Neural cell (in vitro differentiated cells): ENCODE measurements at places on chromosomes 1 and 21. TPM values are rescaled to one million over a fixed set of nuclear protein-coding genes. Genes with fewer than 3 reads are reported as not detected.

The ALPL gene
- 0.42 and 3.4 TPM in 2 replicates for polyA plus RNA-seq

The OR14K1 gene
- not detected in 2 replicates for polyA plus RNA-seq

The TP73 gene
- polyA plus RNA-seq: not detected in 2 replicates

The FCRL2 gene
- not detected in 2 replicates for polyA plus RNA-seq

The AJAP1 gene
- polyA plus RNA-seq: 7.9 and 11.0 TPM in 2 replicates

The GNAT2 gene
- 1.5 TPM in 1 of 2 replicates, not detected in the other for polyA plus RNA-seq

The MYOC gene
- not detected in 2 replicates for polyA plus RNA-seq

The HYI gene
- 14.8 and 20.2 TPM in 2 replicates for polyA plus RNA-seq

The HORMAD1 gene
- 0.34 TPM in 1 of 2 replicates, not detected in the other for polyA plus RNA-seq

The INAVA gene
- 1.3 and 3.1 TPM in 2 replicates for polyA plus RNA-seq

The NTMT2 gene
- polyA plus RNA-seq: 0.27 and 0.44 TPM in 2 replicates

The DPH2 gene
- 26.0 and 29.2 TPM in 2 replicates for polyA plus RNA-seq

The KCNE1 gene
- polyA plus RNA-seq: 0.12 TPM in 1 of 2 replicates, not detected in the other

The ITSN1 gene
- 35.1 and 48.9 TPM in 2 replicates for polyA plus RNA-seq

The ARID4B gene
- 43.7 and 49.3 TPM in 2 replicates for polyA plus RNA-seq

The TRABD2B gene
- 0.02 TPM in 1 of 2 replicates, not detected in the other for polyA plus RNA-seq

The TRIM17 gene
- polyA plus RNA-seq: 0.14 TPM in 1 of 2 replicates, not detected in the other

The TESK2 gene
- 0.50 and 0.51 TPM in 2 replicates for polyA plus RNA-seq

The FAM72A gene
- polyA plus RNA-seq: 2.2 and 4.1 TPM in 2 replicates

The ADCY10 gene
- polyA plus RNA-seq: 0.09 and 0.22 TPM in 2 replicates

The PPIAL4G gene
- polyA plus RNA-seq: not detected in 2 replicates

The GJC2 gene
- 1.7 and 2.3 TPM in 2 replicates for polyA plus RNA-seq

The TNFRSF8 gene
- polyA plus RNA-seq: not detected in 2 replicates

The SYT14 gene
- 20.1 and 21.9 TPM in 2 replicates for polyA plus RNA-seq

The TIE1 gene
- not detected in 2 replicates for polyA plus RNA-seq

The DNMT3L gene
- not detected in 2 replicates for polyA plus RNA-seq

The LRRC38 gene
- not detected in 2 replicates for polyA plus RNA-seq

The PLA2G2D gene
- polyA plus RNA-seq: not detected in 2 replicates

The LCE1E gene
- not detected in 2 replicates for polyA plus RNA-seq

The NRIP1 gene
- 48.2 and 48.4 TPM in 2 replicates for polyA plus RNA-seq

The VANGL2 gene
- polyA plus RNA-seq: 22.6 and 34.0 TPM in 2 replicates

The SH2D1B gene
- polyA plus RNA-seq: not detected in 2 replicates

The EFNA3 gene
- polyA plus RNA-seq: 12.2 and 16.9 TPM in 2 replicates

The PTPRC gene
- 0.12 TPM in 1 of 2 replicates, not detected in the other for polyA plus RNA-seq

The OPRD1 gene
- polyA plus RNA-seq: 0.09 TPM in 1 of 2 replicates, not detected in the other

The KRTAP21-3 gene
- polyA plus RNA-seq: not detected in 2 replicates

The NRAS gene
- polyA plus RNA-seq: 44.5 and 56.5 TPM in 2 replicates

The C1QB gene
- not detected in 2 replicates for polyA plus RNA-seq

The PATJ gene
- polyA plus RNA-seq: 7.8 and 9.9 TPM in 2 replicates

The CCDC185 gene
- polyA plus RNA-seq: not detected in 2 replicates

The MX2 gene
- not detected in 2 replicates for polyA plus RNA-seq
